ENCODE measurements at places on chromosomes 2 and 18.

DNA sequence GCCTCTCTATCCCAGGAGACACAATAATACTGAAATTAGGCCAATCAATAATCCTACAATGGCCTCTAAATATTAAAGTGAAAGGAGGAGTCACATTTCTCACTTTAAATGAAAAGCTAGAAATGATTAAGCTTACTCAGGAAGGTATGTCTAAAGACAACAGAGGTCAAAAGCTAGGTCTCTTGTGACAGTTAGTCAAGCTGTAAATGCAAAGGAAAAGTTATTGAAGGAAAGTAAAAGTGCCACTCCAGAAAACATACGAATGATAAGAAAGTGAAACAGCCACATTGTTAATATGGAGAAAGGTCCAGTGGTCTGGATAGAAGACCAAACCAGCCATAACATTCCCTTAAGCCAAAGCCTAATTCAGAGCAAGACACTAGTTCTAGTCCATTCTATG is 9.5 kb downstream of the SESTD1 start:
- no peak for DNase-seq

- no peak for DNase-seq
Observed at GRCh38 chr2:175999283-175999819, 2.7 kb downstream of the LNPK start.

- DNase-seq = no peak
Observed at GRCh38 chr2:75787532-75788132, 76.9 kb upstream of the GCFC2 start.

GRCh38 chr2:216346781-216347180 is 25.5 kb downstream of the MARCHF4 start:
- no peak for DNase-seq

- no peak for DNase-seq
Observed at GRCh38 chr18:23049698-23050373, 85.4 kb upstream of the CABLES1 start.

DNA sequence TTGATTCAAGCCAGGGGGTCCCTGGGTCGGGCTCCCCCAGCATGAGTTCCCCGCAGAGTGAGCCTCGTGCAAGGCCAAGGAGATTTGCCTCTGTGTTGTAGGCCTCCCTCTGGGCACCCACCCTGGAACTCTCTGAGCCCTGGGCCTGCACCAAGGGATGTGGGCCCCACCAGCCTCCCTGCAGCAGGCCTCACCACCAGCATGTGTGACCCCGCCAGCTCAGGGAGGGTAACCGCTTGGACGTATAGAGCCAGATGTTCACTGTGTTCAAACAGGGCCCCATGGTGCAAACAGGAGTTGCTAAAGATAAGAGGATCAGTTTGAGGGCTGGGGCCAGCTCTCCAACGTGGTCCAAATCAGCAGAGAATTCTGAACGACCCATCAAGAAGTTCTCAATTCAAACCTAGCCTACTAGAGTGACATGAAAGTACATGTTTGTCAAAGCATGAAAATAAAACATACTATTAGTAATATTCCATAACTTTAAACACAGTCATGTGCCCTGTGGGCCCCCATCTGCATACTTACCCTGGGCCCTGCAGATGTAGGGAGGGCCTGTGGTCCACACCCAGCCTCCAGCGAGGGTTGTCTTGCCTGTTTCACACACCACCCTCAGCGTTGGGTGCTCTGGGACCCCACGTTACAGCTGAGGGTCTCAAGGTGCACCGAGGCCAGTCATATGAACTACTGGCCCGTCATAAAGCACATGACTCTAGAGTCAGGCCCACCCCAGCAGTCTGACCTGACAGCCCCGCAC is 5.5 kb upstream of the TUBB6 start:
- no peak for DNase-seq

DNA sequence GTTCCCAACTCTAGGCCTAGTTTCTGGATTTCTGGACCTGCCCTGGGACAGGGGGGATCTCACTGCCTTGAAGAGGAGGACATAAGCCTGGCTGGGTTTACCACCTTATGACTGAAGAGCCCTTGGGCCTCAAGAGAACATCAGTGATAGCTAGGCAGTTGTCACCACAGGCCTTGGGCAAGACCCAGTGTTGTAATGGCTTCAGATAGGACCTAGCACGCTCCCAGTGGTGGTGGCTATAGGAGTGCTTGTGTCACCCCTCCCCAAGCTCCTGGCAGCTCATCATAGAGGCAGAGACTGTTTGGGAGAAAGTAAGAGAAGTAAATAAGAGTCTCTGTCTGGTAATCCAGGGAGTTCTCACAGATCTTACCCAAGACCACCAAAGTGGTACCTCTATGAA is 19.4 kb upstream of the EVA1A start:
- no peak for DNase-seq

GRCh38 chr2:213490087-213490486 is 205.8 kb downstream of the SPAG16 start:
- DNase-seq = no peak

- DNase-seq = no peak
Observed at GRCh38 chr2:11655495-11655894, 14.5 kb downstream of the NTSR2 start.

GRCh38 chr2:233778030-233778429 is at the start of gene MROH2A:
MROH2A (plus strand) TSS chr2:233778330; CDS start chr2:233779359, 1,029 bp downstream.
- DNase-seq = no peak
